ENCODE measurements at places on chromosomes 12 and 14. TPM values are rescaled to one million over a fixed set of nuclear protein-coding genes. Genes with fewer than 3 reads are reported as not detected.

GRCh38 chr12:30155001-30155730, 371.4 kb upstream of the TMTC1 start:
- no peak overlapping the region for H3K4me3 ChIP-seq
- H3K27me3 ChIP-seq: no peaks in the 10 kb centered on the region
- no peak for DNase-seq

DNA sequence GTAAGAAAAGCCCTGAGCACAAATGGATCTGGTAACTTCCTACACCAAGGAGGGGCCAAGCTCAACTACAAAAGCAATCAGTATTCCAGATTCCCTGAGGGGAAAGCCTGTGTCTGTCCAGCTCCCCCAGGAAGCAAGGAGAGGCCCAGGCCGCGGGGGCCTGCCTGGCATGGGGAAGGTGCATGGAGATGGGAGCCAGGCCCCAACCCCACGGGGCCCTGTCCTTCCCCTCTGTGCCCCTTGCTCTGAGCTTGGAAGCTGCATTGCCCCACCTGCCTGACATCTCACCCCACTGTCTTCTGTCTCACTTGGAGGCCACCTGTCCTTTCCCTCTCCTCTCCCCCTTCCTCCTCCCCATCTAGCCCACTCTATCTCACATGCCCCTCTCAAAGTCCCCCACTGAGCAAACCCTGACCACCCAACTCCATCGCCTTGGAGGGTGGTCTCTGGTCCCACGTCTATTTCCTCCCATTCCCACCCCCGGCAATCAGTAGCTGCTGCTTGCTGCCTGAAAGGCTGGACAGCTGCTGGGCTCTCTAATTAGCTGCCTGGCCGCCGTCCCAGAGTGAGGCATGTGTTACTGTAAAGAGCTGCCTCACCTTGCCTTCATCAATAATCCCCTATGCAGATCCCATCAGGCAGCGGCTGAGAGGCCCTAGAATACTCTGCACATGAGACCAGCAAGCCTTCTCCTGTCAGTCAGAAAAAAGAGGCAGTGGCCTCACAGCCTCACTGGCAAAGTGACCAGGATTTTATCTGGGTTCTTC, 3.4 kb upstream of the TMEM229B start:
- peaks cover 4% of the 10 kb centered on the region for H3K27me3 ChIP-seq
- H3K36me3 ChIP-seq: no peaks in the 10 kb centered on the region
- no peak overlapping the region for H3K4me3 ChIP-seq
- H3K4me1 ChIP-seq: no peaks in the 10 kb centered on the region

DNA sequence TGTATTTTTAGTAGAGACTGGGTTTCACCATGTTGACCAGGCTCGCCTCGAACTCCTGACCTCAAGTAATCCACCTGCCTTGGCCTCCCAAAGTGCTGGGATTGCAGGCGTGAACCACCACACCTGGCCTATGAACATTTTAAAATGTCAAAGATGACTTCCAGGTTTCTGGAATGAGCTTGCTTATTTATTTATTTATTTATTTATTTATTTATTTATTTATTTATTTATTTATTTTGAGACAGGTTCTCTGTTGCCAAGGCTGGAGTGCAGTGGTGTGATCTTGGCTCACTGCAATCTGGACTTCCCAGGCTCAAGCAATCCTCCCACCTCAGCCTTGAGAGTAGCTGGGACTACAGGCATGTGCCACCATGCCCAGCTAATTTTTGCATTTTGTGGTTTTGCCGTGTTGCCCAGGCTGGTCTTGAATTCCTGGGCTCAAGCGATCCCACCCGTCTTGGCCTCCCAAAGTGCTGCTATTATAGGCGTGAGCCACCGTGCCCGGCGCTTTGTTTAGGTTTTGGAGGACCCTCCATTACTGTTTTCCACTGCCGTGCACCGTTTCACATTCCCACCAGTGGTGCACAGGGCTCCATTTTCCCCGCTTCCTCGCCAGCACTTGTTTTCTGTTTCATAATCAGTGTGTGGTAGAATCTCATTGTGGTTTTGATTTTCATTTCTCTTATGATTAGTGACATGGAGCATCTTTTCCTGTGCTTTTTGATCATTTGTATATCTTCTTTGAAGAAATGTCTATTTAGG, 6.4 kb upstream of the CFAP251 start:
- H3K27ac ChIP-seq: no peak overlapping the region
- H3K27me3 ChIP-seq: no peaks in the 10 kb centered on the region
- DNase-seq: no peak
- H3K36me3 ChIP-seq: peaks cover 76% of the 10 kb centered on the region

GRCh38 chr14:23428686-23429495, 6.6 kb downstream of the MYH7 start:
- DNase-seq: no peak
- no peak overlapping the region for H3K4me3 ChIP-seq
- no peak overlapping the region for H3K27ac ChIP-seq

DNA sequence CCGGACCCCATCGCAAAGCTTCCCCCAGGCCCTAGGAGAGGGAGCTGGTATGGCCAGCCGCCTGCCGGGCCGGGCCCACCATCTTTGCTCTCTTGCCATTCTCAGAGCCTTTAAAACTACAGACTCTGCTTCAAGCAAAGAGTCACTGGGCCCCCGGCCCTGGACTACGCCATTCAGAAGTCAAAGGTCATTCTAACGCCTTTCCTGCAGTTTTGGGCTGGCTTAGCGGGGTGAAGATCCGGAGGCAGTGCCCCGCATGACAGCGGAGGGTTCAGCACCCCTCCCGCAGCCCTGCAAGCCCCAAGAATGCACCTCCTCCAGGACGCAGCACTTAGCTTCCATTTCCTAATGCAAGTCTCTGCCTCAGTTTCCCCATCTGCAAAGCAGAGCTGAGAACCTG, 38.3 kb upstream of the MEG3 start:
- no peak overlapping the region for H3K4me3 ChIP-seq
- no peaks in the 10 kb centered on the region for H3K27me3 ChIP-seq
- H3K4me1 ChIP-seq: peaks cover 39% of the 10 kb centered on the region
- no peaks in the 10 kb centered on the region for H3K36me3 ChIP-seq
- DNase-seq: no peak
- H3K27ac ChIP-seq: no peak overlapping the region

DNA sequence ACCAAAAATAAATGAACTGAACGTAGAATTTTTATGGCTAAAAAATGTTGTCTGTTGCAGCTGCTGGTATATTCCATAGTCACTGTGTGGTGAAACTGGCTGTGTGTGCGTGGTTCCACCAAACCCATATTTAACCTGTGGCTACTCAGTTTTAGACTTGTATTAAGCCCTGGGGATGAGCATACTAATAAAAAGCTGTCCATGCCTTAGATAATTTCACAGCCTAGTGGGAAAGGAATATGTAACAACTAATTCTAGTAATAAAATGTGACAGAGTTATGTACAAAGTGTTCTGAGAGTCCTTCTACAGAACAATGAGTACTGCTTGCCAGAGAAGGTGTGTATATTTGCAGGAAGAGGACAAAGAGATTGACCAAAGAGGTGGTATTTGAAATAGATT, 125.5 kb downstream of the TMTC3 start:
- H3K36me3 ChIP-seq: no peaks in the 10 kb centered on the region
- no peak for DNase-seq
- no peaks in the 10 kb centered on the region for H3K27me3 ChIP-seq
- H3K27ac ChIP-seq: no peak overlapping the region
- H3K4me3 ChIP-seq: no peak overlapping the region
- H3K4me1 ChIP-seq: no peaks in the 10 kb centered on the region

DNA sequence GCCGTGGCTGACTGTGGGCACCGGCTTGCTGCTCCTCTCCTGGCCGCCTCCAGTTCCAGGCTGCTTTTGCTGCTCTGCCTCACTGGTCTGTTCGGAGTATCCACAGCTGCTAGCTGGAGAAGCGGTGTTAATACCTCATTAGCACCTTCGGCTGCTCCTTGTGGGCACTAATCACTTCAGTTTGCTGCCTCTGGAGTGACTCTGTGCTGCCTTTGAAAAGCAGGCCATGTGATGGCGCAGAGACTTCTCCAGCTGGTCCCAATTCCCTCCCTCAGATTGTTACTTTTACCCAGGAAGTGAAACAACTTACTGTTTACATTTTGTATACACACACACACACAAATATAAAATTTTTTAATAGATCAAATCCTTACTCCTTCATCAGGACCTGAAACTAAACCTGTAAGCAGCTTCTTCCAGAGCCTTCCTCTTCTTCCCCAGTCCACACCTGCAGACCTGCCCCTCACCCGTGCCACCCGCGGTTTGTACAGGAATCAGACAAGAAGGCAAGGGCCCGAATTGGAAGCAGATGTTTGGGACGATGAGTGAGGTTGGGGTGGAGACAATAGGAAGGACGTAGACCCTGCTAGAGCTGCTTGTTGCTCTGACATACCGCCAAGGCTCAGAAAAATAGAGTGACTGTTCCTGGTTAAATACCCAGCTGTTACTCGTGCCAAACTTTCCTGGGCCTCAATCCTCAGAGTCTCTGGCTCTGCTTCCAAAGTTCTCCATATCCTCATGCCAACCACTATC, 41.5 kb upstream of the LTBP2 start:
- no peak overlapping the region for H3K27ac ChIP-seq
- H3K36me3 ChIP-seq: no peaks in the 10 kb centered on the region
- no peak overlapping the region for H3K4me3 ChIP-seq
- no peaks in the 10 kb centered on the region for H3K27me3 ChIP-seq
- H3K4me1 ChIP-seq: peaks cover 3% of the 10 kb centered on the region

DNA sequence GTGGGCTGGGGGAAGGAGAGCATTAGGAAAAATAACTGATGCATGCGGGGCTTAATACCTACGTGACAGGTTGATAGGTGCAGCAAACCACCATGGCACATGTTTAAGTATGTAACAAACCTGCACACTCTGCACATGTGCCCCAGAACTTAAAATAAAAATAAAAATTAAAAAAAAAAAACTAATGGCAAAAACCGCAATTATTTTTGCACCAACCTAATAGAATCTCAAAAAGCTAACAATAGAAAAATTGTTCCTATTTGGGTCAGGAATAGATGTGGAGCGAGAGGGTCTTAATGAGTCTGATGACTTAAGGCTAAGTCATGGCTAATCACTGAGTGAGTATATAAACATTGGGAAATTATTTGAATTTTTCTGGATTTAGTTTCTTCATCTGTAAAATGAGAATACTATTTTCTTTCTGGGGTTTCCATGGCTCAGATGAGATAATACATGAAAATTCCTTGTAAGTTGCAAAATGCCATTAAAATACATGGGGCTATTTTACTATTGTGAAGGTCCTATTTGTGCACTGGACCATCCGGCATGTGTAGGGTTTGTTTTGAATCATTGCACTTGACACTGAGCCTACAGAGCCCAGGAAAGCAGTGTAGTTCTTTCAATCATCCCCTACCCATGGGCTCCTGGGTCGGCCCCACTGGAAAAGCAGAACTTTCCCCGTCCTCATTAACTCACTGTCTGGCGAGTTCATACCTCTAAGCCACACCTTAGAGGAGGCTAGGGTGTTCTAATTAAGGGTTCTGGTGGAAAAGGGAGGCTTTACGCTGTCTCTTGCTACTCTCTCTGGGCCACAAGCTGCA, 164.1 kb upstream of the NTF3 start:
- H3K4me1 ChIP-seq: no peaks in the 10 kb centered on the region
- H3K4me3 ChIP-seq: no peak overlapping the region
- no peaks in the 10 kb centered on the region for H3K36me3 ChIP-seq
- no peaks in the 10 kb centered on the region for H3K27me3 ChIP-seq
- no peak overlapping the region for H3K27ac ChIP-seq

DNA sequence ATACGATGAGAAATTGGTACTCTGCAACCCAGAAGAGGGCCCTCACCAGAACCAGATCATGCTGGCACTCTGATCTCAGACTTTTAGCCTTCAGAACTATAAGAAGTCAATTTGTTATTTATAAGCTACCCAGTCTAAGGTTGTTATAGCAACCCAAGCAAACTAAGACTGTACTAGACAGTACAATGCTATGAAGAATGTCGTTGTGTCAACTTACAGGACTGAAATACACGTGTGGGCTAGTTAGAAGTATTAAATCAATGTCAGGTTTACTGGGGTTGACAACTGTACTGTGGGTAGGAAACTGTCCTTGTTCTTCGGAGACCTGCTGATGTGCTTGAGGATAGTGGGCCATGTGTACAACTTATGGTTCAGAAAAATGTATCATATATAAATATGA, 19.7 kb downstream of the DUSP16 start:
- no peaks in the 10 kb centered on the region for H3K4me1 ChIP-seq
- no peaks in the 10 kb centered on the region for H3K36me3 ChIP-seq
- no peaks in the 10 kb centered on the region for H3K27me3 ChIP-seq
- DNase-seq: no peak

Gene FGD4
- 0.83 TPM for total RNA-seq

Gene PSMC6
- 85.9 TPM for total RNA-seq

Gene RTN1
- not detected for total RNA-seq

Gene DACT1
- 0.13 TPM for total RNA-seq
